ENCODE measurements at places on chromosomes 7 and 10. TPM values are rescaled to one million over a fixed set of nuclear protein-coding genes. Genes with fewer than 3 reads are reported as not detected.

The ELOVL3 gene
- total RNA-seq, result not detected

GRCh38 chr10:121694966-121695643 lies 96.9 kb upstream of the FGFR2 start:
- no peak for DNase-seq

- DNase-seq, result no peak
Observed at GRCh38 chr10:131130025-131130424, 181.5 kb downstream of the TCERG1L start.

DNA sequence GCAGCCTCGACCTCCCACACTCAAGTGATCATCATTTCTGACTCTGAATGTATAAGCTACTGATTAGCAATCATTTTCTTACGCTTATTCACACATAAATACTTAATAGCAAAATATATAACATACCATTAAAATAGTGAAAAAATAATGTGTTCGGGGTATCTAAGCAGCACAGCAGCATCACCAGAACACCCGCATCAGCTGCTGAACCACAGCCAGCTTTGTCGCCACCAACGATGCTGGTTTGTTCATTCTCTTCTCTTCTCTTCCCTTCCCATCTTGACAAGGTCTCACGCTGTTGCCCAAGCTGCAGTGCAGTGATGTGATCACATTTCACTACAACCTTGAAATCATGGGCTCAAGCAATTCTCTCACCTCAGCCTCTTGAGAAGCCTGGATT lies 425.1 kb upstream of the LRGUK start:
- no peak for DNase-seq

The ATP5MK gene
- total RNA-seq, result 350 TPM

The LIPJ gene
- 0.14 TPM for total RNA-seq

- DNase-seq, result no peak
Observed at GRCh38 chr10:125034675-125035074, 92.8 kb downstream of the ZRANB1 start.

- DNase-seq, result no peak
Observed at GRCh38 chr7:3641582-3641981, 340.5 kb downstream of the SDK1 start.

GRCh38 chr10:60549686-60550085 lies 160.0 kb upstream of the ANK3 start:
- DNase-seq, result no peak

GRCh38 chr10:70582793-70583668 lies 19.5 kb downstream of the PRF1 start:
- DNase-seq, result peak; percentile 57

- peak; percentile 81 for DNase-seq
Observed at GRCh38 chr10:59708816-59709394, 745 bp downstream of the SLC16A9 start.

The OR2A42 gene
- total RNA-seq, result not detected

GRCh38 chr10:43037440-43037839 lies 39.4 kb upstream of the RET start:
- no peak for DNase-seq

DNA sequence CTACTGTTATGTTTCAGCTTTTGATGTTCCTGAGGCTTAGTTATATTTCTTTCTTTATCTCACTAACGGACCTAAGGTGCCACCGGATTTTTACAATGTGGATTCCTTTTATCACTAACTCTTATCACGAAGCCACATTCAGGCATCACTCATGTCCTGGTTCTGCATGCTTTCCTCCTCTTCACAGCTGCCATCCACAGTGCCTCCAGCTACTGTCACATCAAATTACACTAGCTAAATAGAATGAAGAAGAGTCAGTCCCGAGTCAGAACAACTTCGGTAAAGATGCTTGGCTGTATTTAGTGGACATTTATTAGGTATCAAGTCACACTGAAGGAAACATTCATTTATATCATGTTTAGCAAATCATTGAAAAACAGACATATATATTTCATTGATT lies 153.2 kb downstream of the NEBL start:
- no peak for DNase-seq

DNA sequence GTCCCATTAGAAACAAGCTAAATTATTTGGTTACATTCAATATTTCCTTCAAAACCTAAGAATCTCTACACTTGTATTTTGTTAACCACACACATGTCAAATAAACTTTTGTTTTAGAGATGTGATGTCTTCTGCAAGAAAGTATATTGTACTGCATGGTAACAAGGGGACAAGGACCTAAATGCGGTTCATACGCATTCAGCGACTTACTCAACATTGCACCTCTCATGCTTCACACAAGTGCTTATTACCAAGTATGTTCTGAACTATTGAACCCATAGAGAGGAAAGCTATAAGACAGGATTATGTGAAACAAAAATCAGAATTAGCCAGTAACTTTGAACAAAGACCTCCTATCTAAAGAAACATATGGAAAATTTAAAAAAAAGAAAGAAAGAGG lies 68.3 kb downstream of the CREB5 start:
- DNase-seq, result no peak

GRCh38 chr7:31683445-31684225 lies 3.4 kb upstream of the PPP1R17 start:
- DNase-seq, result no peak

The OPALIN gene
- total RNA-seq, result not detected

The MCM10 gene
- total RNA-seq, result 0.76 TPM

The INPP5F gene
- total RNA-seq, result 21.9 TPM

The LRMDA gene
- total RNA-seq, result 14.4 TPM

GRCh38 chr7:37230221-37230620 lies 218.4 kb downstream of the ELMO1 start:
- DNase-seq, result peak; percentile 82

DNA sequence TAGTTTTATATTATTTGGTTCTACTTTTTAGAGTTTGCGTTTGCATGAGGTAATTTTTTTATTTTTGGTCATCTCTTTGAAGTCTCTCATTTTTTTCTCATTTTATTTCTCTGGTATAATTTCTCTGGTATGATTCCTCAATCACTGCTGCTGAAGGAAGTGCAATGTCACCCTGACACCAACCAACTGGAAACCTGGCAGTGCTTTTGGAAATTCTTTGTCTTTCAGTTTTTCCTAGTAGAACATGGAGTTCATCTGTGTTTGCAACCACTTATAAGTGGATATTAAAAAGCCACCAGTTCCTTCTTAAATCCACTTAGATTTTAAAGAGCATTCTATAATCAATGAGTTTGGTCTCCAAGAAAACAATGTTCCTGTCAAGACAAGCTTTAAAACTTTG lies 291.8 kb downstream of the PRKG1 start:
- DNase-seq, result no peak
